ENCODE measurements at places on chromosomes 1 and 21.

GRCh38 chr1:194355488-194356106 lies 1169.2 kb upstream of the B3GALT2 start:
- DNase-seq = peak; percentile 42

GRCh38 chr1:170252851-170253579 lies 107.3 kb downstream of the NTMT2 start:
- DNase-seq = no peak

DNA sequence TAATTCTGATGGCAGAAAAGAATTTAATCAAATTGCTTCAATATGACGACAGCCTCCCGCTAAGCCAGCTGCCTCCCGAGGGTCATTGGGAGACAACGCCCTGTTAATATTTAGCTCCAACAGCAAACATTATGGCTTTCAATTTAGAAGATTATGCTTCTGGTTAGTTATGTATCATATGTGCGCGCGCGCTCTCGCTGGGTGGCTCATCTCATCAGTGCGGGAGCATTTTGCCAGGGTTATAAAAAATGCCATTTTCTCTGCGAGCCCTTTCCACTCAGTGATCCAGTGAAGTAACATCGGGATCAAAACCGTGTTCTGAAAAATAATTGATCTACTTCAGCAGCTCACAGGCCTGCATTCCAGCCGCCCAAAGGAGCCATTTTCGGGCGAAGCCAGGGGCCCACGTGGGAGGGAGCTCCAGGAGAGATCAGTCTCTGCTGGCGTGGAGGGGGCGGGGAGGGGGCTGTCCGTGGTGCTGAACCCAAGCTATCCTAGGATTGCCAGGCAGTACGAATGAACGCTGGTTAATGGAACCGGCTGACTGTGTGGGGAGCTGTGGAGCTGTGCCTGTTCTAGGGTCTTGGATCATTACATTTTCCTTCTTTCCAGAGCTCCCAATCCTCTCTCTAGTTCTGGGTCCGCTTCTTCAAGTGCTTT lies 219.1 kb upstream of the ZC3H12A start:
- no peak for DNase-seq

DNA sequence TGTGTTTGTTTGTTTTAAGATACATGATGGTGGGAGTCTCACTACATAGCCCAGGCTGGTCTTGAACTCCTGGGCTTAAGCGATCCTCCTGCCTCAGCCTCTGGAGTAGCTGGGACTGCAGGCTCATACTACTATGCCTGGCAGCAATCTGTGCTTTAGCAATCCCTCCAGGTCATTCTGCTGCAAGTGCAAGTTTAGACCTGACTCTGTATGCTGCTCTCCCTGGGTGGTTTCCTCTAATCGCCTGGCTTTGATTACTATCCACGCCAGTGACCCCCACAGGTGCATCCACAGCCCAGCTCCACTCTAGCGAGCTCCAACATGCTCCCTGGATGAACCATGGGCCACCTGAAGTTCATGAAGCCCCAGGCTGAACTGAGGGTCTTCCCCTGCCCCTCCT lies 15.5 kb upstream of the PABPC4 start:
- no peak for DNase-seq

DNA sequence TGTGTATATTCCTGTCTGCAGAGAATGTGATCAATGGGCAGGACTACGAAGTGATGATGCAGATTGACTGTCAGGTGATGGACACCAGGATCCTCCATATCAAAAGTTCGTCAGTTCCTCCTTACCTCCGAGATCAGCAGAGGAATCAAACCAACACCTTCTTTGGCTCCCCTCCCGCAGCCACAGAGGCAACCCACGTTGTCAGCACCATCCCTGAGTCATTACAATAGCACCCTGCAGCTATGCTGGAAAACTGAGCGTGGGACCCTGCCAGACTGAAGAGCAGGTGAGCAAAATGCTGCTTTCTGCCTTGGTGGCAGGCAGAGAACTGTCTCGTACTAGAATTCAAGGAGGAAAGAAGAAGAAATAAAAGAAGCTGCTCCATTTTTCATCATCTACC lies 65.2 kb downstream of the OLFML2B start:
- no peak for DNase-seq

- DNase-seq = no peak
These were observed 5.5 kb downstream of the NCAM2 start for GRCh38 chr21:21003701-21004100.

DNA sequence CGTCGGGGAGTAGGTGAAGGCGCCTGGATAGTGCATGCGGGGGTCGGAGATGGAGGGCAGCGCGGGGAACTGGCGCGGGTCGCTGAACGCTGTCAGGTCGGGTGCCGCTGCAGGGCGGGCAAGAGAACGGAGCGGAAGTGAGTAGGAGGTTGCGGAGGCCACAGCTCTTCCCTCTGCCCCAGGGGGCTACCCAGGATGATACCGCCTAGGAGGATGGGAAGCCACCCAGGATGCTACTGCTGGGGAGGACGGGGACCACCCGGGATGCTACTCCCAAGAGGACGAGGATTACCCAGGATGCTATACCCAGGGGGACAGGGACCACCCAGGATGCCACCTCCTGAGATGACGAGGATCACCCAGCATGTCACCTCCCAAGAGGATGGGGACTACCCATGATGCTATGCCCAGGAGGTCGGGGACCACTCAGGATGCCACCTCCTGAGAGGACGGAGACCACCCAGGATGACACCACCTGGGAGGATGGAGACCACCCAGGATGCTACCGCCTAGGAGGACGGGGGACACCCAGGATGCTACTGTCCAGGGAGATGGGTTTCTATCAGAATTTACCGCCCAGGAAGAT lies 123.8 kb downstream of the CLIC6 start:
- no peak for DNase-seq

GRCh38 chr1:184972315-184973055 lies 1.8 kb downstream of the NIBAN1 start:
- DNase-seq = no peak

- DNase-seq = peak; percentile 86
These were observed 6.5 kb downstream of the KRTCAP2 start for GRCh38 chr1:155166471-155167165.

- peak; percentile 64 for DNase-seq
These were observed 31.4 kb upstream of the PCBP3 start for GRCh38 chr21:45611939-45612664.

DNA sequence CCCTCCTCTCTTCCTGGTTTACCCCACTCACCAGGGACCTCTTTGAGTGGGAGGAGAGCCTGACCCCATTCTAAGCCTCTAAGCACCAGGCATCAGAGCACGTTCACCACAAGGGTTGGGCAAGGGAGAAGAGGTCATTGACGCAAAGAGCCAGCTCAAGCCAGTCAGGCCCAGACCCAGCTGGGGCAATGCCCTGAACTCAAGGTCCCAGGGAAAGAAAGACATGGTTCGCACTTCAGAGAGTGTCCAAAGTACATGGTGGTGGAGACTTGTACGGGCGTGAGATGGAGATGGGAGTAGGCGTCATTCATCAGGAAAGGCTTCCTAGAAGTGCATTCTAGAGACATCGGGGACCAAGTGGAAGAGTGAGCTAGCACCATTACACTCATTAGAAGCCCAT lies 7.2 kb downstream of the PKP1 start:
- peak; percentile 25 for DNase-seq

DNA sequence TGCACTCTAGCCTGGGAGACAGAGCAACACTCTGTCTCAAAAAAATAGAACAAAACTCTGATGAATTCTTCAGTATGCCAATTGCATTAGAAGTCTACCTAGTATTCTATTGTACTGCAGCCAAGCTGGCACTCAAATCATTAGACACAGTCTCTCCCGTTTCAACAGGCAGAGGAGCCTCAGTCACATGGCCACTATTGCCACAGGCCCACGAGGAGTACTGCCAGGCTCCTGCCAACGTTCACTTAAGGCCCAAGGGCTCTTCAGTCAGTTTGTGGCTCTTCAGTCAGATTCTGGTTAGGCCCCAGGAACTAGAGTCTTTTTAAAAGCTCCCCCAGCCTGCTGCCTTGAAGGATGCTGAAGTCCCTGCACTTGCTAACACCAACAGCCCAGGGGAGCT lies 73.4 kb downstream of the SH3BGR start:
- no peak for DNase-seq

DNA sequence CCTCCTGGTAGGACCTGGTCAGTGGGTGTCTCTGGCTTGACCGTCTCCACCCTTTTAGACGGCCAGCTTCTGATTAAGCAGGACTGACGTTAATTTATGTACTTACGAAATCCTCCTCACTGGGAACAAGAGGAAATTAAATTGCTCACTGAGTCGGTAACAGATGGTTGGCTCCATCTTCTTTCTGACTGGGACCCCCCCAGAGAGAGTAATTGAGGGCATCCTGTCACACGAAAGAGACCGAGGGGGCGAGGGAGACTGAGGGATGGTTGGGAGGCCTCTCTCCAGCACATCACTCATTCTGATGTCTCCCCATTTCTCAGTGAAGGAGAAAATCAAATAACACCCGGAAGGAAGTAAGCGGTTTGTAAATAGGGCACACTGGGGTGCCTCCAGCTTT lies 104.8 kb downstream of the OMA1 start:
- DNase-seq = no peak

DNA sequence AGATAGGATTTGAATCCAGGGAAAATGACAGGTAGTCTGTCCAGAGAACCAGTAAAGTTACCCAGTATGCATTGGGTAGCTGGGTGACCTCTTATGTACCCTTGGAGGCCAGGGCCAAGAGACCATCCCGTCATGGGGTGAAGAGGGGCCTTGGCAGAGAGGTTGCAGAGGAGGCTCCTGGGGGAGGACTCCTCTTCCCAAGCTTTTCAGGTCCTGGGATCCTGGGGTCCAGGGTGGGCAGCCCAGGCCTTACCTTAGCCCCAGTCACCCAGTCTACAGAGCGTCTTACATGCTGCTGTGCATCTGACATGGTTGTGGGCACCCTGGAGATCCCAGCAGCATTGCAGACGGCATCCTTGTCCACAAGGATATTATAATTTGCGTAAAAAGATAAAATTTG lies 14.0 kb downstream of the PMF1 start:
- peak; percentile 17 for DNase-seq

DNA sequence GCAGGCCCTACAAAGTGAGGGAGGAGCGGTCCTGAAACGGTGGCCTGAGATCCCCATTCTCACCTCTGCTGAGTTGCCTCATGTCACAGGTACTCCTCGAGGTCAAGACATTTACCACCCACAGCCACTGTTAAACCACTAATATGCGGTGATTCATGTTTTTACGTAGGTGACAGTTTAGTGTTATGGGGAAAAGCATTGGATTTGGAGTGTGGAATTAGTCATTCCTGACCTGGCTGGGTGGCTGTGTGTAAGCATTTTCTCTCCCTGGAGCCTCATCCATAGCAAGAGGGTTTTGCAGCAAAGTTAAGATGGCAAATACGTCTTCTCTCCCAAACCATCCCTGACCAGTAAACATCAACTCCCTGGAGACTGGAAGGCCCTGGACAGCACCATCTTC lies 57.8 kb upstream of the KCNJ6 start:
- no peak for DNase-seq

- DNase-seq = no peak
These were observed 163.1 kb upstream of the GRIK3 start for GRCh38 chr1:37197411-37197810.

GRCh38 chr1:5408401-5408800 lies 583.8 kb downstream of the NPHP4 start:
- no peak for DNase-seq

Measured in spleen (tissue), 13 donors.